Left hindlimb (tissue), 1 donor: ENCODE measurements at places on chromosomes 5 and 9.

DNA sequence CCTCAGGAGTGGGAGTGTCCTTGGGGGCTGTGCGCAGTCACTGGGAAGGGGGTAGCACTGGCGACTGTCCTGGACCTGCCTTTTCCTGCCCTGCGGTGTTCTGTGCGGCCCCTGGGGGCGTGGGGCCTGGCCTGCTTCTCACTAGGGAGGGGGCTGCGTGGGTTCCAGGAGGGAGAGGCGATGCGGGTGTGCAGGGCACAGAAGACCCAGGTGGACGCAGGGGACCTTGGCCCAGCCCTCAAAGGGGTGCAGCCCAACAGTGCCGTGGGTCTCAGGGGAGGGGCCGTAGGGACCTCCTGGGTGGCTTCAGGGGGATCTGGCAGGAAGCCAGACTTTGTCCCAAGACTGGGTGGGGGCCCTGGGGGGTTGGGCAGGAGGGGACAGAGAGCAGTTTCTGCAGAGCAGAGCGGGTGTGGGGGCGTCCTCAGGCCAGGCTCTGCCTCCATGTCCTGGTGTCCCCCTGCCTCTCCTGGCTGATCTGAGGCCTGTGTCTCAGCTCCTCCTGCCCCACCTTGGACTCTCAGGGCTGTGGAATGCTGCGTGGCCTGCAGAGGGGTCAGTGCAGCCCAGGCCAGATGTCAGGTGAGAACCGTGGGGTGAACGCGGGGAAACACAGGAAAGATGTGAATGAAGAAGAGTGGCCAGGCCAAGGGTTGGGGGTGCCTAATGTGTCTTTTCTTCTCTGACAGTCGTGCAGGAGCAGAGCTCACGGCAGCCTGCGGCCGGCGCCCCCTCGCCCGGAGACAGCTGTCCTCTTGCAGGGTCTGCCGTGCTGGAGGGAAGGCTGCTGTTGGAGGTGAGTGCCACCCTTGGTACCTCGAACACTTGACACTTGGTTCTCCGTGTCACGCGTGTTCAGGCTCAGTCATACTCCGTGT lies 54.6 kb downstream of the AHRR start:
- peak; percentile 24 for DNase-seq

- DNase-seq, result no peak
These were observed 47.6 kb upstream of the GRHPR start for GRCh38 chr9:37374892-37375291.

GRCh38 chr5:100574716-100575115 lies 39.5 kb downstream of the FAM174A start:
- DNase-seq, result no peak

GRCh38 chr5:134545070-134545868 lies 19.8 kb downstream of the JADE2 start:
- peak; percentile 81 for DNase-seq

DNA sequence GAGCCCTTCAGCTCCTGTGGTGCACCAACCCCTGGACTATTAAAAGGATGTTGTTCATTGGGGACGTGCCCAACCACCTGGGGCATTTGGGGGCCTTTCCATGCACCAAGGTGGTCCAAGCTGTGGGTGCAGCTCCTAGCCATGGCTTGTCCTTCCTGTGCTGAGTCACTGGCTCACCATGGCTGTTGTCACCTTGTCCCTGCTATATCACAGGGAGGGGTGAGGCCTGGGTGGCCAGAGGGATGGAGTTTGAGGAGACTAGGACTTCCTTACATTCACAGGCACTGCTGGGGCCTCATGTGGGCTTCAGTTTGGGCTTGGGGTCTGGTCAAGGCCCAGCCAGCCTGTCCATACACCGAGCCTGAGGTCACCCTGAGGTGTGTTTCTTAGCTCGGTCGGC lies 45.5 kb downstream of the PHF2 start:
- no peak for DNase-seq

DNA sequence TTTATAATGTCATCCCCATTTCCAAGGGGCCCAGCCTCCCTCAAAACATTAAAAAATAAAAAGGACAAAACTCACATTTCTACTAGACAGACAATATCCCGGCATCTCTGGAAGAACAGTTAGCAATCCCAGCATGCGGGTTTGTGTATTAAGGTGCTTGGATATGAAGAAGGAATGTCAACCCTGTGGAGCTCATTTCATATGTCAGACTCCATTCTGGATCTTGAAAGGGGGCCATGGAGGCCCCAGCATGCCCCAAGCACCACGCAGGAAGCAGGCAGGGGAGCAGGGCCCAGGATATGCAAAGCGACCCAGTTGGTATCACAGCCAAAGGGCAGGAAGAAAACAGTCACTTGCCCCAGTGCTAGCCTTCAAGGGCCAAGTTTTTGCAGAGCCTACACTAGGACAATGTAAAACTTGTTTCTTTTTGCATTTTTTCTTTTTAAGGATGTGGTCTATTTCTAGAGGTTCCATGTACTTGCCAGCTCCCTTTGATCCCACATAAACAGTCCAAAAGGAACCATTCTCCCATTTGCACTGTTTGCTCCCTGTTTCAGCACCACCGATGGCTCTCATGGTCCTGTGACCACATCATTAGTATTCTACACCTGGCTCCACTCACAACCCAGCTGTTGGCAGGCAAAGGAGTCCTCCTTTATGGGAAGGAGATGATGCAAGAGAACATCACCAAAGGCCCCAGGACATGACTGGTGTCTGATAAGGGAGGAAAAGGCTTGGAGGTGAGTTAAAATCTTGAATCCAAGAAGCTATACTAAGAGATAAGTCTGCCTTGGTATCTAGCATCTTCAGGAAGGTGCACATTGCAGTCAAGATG lies 58.3 kb downstream of the FGF1 start:
- DNase-seq, result no peak

DNA sequence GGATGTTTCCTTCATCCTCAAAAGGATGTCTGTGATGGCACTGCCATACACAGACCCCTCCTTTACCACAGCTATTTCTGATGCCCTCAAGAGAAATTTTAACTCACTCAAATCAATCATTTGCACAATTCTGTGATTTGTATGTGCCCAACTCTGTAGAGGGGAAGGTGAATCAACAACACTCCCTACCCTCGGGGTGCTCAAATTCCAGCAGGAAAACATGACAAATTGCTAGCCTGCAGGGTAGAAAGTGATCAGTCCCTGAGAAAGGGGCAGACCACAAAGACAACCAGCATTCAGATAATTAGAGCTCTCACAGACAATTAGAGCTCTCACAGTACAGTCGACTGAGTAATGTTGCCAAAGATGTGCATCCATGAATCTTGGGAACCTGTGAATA lies 45.3 kb upstream of the FOXE1 start:
- no peak for DNase-seq
